CD14-positive monocyte (primary cell): ENCODE measurements at places on chromosomes 1 and 21. TPM values are rescaled to one million over a fixed set of nuclear protein-coding genes. Genes with fewer than 3 reads are reported as not detected.

GRCh38 chr1:85295006-85295431, 18.6 kb upstream of the BCL10 start:
- DNase-seq: no peak

- DNase-seq: no peak
Measured at GRCh38 chr1:3617806-3618345, 6.6 kb upstream of the MEGF6 start.

- no peak for DNase-seq
Measured at GRCh38 chr1:175075572-175076568, 8.2 kb downstream of the TNN start.

- DNase-seq: no peak
Measured at GRCh38 chr1:175171036-175171913, 21.3 kb downstream of the KIAA0040 start.

GRCh38 chr1:115062542-115063004, 26.7 kb downstream of the TSPAN2 start:
- peak; percentile 30 for DNase-seq

- DNase-seq: no peak
Measured at GRCh38 chr1:53133261-53134041, 9.0 kb downstream of the SLC1A7 start.

- DNase-seq: no peak
Measured at GRCh38 chr1:228343191-228343661, 63.4 kb downstream of the TRIM11 start.

- peak; percentile 23 for DNase-seq
Measured at GRCh38 chr1:182786223-182786994, 3.2 kb upstream of the NPL start.

DNA sequence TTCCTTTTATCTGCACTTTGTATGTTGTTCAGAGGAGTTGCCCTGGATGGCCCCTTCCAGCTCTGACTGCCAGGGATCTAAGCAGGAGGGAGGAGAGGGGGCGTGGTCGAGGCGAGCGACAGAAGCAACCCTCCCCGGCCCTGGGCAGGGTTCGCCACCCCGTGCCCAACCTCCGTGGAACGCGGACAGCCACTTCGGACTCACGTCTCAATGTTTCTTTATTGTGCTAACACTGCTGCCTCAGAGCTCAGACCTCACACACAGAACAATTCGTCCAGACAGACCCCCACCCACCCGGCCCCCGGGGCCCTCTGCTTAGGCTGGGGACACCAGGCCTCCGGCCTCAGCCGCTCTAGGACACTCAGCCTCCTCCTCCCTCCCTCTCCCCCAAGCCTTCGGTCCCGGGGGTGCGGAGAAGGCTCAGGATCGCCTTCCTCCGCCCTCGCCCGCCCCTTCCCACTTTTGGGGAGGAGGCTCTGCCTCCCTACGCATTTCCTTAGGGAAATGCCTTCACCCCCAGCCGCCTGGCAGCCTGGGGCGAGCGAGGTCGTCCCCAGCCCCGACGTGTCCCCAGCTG, 8.3 kb downstream of the VSIG8 start:
- no peak for DNase-seq

- no peak for DNase-seq
Measured at GRCh38 chr1:30083800-30084464, 639.5 kb downstream of the MATN1 start.

DNA sequence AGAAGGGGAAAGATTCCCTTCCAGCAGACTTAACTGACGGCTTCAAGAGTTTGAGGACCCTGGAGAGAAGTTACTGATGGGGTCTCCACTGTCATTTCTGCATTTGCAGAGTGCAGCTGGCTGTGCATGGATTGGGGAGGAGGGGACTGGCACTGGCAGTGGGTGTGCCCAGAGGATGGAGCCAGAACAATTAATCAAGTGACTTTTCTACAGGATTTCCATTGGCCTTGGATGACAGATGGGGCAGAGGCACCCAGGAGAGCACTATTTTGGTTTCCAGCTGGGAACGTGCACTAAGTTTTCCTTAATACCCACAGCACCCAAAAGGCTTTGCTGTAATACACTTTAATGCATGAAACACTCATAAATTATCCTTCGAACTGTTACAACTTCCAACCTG, 1.3 kb downstream of the NGF start:
- DNase-seq: no peak

Gene IL10
- polyA plus RNA-seq: 15.8 and 68.1 TPM in 2 replicates

Gene TRIM63
- 0.09 TPM in 1 of 2 replicates, not detected in the other for polyA plus RNA-seq

Gene RPTN
- polyA plus RNA-seq: not detected in 2 replicates

Gene HRNR
- not detected in 2 replicates for polyA plus RNA-seq

DNA sequence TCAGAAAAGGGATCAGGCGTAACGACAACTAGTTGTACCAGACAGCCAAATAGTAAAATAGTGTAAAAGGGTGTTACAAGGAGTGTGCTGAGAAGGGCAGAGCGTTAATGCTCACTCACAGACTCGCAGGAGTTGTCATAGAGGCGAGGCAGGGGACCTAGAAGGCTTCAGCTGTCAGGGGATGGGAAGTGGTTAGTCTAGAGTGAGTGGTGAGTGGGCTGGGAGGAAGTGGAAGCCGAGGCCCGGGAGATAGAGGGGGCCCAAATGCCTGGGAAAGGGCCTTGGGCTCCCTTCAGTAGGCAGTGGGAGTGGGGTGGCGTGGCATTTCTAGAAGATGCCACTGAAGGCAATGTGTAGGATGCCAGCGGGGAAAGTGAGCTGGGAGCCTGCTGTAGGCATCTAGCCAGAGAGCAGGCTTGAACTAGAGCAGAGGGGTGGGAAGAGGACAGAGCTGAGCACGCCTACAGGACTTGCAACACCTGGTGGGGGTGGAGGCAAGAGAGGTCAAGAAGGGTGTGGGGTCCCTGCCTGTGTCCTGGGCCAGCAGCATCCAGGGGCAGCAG, 10.3 kb downstream of the SLC6A17 start:
- DNase-seq: no peak

Gene AKR7A3
- 0.56 and 0.88 TPM in 2 replicates for polyA plus RNA-seq

Gene OR2T2
- polyA plus RNA-seq: not detected in 2 replicates

GRCh38 chr1:80158771-80159170, 1152.2 kb upstream of the ADGRL4 start:
- DNase-seq: no peak

Gene PRKACB
- polyA plus RNA-seq: 0.76 and 2.5 TPM in 2 replicates

Gene LCE1B
- not detected in 2 replicates for polyA plus RNA-seq

DNA sequence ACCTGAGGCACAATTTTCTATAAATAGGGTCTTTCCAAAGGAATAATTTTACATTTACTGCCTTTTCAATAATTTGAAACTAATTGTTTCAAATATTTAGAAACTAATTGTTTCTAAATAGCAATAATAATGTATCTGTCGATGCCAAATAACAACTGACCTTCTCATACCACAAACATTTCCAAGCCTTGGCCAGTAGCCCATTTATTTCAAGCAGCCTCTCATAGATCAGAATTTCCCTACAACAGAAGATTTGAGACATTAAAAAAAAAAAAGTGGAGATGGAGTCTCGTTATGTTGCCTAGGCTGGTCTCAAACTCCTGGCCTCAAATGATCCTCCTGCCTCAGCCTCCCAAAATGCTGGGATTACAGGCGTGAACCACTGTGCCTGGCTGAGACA, 2.1 kb upstream of the GFI1 start:
- DNase-seq: no peak

- DNase-seq: no peak
Measured at GRCh38 chr1:54109129-54110090, 43.4 kb downstream of the CDCP2 start.

Gene CAMK1G
- polyA plus RNA-seq: not detected
